Stimulated activated CD8-positive, alpha-beta memory T cell treated with anti-CD3 and anti-CD28 coated beads, Interleukin-7, amount 100 ng/mL, for 24 hours (primary cell): ENCODE measurements at places on chromosomes 5 and 9.

GRCh38 chr5:169706071-169706470 lies 69.0 kb downstream of the DOCK2 start:
- no peak for DNase-seq

DNA sequence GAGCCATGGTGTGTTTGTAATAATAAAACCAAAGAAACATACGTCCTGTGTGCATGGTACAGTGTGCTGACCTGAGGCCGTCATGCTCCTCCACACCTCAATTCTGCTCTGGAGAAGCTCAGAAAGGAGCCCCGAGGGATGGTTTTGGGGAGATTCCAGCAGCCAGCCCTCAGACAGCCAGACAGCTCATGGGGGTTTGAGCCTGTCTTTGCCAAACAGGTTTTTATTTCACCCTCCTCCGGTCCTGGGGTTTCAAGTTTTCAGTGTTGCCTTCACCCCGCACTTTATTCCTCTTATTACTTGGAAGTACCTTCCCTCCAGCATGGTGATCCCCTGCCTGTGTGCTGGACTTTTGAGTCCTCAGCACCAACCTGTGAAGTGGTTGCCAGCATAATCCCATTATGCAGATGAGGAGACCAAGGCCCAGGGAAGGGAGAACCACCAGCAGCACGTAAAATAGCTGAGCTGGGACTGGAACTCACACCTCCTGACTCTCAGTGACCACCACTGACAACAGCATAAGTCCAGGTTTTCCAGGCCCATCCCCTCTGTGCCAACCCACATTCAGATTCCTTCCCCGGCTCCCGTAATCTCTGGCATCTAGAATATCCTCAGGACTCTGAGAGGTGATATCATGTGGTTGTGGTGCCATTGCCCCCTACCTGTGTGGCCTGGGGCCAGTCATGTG lies 35.1 kb downstream of the TGFBI start:
- DNase-seq = no peak

DNA sequence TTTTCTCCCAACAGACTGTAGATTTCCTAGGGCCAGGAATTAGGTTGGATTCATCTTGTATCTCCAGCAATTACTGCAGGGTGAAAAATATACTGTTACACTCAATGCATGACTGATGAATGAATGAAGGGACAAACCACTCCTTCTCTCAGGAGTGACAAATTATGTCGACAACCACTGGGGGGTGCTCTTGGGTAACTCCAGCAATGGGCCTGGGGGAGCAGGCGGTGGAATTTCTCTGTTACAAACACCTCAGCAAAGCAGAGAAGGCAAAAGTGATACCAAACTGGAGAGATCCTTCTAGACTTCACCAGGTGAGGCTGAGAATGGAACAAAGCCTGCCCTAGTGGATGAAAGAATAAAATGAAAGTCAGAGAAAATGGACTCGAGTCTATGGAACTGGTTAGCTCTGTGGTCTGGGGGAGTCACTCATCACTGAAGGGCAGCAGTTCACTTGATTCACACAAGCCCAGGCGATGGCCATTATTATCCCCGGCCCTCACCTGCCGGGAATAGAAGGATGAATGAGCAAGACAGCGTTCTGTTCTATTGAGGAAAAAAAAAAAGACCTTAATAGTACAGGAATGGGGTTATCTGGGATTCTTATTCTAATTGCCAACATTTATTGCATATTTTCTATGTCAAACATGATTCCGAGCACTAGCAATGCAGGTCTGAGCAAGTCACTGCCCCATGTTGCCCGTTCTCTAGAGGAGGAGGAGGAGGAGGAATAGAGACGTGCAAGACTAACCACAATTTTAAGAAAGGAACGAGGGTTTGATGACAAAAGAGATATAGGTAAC lies 341.1 kb downstream of the ASTN2 start:
- no peak for DNase-seq

DNA sequence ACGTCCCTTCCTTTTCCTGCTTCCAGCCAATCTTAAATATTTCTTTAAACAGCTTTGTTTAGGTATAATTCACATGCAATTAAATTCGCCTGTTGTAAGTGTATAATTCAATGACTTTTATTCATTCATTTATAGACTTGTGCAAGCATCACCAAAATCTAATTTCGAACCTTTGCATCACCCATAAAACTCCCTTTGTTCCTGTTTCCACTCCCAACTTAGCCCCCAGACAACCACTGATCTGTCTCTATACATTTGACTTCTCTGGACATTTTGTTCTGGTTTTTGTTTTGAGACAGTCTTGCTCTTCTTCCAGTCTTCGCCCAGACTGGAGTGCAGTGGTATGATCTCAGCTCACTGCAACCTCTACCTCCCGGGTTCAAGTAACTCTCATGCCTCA lies 71.5 kb downstream of the NR6A1 start:
- no peak for DNase-seq

GRCh38 chr5:104652271-104652861 lies 1089.8 kb upstream of the NUDT12 start:
- no peak for DNase-seq

DNA sequence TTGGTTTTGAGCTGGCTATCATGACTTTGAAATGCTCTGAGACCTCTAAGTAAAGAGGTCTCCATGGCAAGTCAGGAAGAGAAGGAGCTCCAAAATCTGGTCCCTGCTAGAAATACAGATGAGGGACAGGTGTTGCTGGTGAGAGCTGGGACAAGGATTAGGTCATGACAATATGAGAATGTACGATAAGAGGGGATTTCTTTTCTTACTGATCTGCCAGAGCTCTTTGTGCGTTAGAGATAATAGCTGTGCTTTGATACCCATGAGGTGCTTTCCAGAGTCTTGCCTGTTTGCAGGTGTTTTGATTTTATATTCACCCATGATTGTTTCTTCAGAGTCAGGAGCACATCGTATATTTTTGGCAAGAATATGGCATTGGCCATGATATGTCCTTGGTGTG lies 56.5 kb downstream of the ANKRD33B start:
- no peak for DNase-seq

DNA sequence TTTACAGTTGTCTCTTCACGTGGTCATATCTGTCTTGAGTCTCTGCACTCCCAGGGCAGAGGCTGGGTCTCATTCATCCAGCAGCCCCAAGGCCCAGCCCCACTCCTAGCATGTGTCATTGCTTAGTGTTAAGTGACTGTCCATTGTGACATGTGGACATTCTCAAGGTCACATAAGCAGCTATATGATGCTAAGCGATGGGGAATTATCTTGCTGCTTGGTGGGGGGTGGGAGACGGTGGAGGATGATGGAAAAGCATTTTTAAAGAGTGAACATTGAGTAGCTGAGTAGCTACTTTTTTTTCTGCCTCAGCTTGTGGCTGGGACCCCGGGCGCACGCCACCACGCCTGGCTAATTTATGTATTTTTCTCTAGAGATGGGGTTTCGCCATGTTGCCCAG lies at the start of gene C9orf153:
C9orf153 (minus strand) TSS at position 101 of the 400 bp plus-strand sequence. CDS start 30,054 bp downstream, outside the sequence.
- no peak for DNase-seq
